EH (cell line): ENCODE measurements at places on chromosomes 11 and 22.

- no peak for DNase-seq
Measured at GRCh38 chr11:106262852-106263251, 185.4 kb downstream of the AASDHPPT start.

DNA sequence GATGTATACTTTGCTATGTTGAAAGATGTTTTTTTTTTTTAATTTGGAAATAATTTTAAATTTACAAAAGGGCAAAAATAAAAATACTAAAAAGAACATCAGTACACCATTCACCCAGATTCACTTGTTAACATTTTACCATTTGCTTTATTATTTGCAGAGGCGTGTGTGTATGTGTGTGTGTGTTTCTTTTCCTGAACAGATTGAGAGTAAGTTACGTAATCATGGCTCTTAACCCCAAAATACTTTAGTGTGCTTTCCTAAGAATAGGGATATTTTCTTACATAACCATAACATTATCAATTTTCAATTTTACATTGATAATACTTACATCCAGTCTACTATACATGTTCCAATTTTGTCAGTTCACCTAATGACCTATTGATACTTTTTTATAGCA is 91.5 kb upstream of the HORMAD2 start:
- DNase-seq = no peak

DNA sequence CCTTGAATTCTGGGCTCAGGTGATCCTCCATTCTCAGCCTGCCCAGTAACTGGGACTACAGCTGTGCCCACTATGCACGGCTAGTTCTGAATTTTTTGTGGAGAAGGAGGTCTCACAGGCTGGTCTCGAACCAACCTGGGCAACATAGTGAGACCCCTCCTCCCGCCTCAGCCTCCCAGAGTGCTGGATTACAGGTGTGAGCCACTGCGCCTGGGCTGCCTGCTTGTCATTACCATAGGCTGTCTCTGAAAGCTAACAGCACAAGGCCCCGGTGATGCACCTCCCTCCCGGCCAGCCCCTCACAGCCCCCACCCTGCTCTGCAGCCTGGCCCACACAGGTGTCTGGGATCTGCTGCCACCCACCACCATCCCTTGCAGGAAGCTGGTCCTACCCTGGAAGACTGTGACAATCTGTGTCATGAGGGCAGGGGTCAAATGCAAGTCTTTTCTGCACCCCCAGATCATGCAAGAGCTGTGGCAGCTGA is 82.4 kb downstream of the DGCR2 start:
- DNase-seq = no peak

GRCh38 chr11:22346282-22346681 is 8.1 kb downstream of the SLC17A6 start:
- DNase-seq = no peak

- no peak for DNase-seq
Measured at GRCh38 chr11:122353561-122353960, 237.5 kb upstream of the BLID start.

GRCh38 chr11:75716659-75717058 is 979 bp upstream of the MOGAT2 start:
- no peak for DNase-seq

DNA sequence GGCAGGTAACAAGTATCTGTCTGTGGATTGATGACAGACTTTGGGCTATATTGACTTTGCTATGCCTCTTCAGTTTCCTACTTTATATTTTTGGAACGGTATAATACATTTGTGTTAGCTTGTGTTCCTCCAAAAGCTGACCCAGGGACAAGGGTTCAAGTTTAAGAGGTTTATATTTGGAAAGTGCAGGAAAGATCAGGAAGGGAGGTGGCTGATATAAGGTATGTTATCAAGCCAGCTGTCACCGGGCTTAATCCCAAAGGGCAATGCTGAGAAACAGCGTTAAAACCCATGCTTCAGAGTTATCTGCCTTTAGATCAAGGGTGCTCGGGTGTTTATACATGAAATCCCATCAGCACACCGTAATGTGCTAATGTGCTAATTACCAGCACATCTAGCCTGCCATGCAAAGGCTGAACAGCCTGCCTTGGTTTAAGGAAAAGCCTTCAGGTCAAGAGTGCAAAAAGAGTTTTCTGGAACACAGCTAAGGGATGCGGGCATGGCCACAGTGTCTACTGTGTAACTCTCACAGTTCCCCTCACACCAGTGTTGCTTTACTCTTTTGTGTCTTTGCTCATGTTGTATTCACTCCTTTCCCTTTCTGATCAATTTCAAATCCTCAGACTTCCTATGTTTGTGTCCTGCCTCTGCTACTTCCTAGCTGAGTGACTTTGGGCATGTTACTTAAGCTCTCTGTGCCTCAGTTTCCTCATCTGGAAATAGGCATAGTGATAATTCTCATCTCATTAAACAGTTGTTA is 77.5 kb downstream of the BDNF start:
- DNase-seq = no peak

DNA sequence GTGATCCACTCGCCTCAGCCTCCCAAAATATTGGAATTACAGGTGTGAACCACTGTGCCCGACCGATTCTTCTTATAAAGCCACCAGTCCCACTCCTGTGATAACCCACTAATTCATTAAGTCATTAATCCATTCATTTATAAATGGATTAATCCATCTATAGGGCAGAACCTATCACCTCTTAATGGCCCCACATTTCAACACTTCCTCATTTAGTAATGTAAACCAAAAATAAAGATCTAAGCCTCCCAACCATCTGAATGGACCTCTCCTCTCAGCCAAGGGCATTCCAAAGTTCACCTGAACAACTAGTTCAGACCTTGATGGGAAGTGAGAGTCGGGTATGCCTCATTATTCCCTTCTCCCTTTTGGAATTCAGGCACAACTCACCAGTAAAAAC is 9.9 kb upstream of the MRPL11 start:
- no peak for DNase-seq

DNA sequence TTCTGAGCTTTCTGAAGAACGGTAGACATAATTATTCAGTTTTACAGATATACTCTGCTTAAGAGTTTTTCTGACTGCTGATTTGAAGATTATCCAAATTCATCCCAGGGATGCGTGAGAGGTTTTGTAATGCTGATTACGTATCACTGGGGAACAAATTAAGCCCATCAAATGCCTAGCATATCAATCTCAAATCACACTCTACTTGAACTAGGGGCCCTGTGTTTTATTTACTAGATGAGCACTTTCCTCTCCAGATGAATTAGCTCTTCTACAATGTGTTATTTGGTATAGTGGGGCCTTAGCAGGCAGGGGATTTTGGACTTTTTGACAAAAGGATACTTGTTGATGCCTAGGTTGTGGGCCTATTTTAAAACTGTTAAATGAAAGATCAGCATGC is 177.9 kb downstream of the JRKL start:
- no peak for DNase-seq

DNA sequence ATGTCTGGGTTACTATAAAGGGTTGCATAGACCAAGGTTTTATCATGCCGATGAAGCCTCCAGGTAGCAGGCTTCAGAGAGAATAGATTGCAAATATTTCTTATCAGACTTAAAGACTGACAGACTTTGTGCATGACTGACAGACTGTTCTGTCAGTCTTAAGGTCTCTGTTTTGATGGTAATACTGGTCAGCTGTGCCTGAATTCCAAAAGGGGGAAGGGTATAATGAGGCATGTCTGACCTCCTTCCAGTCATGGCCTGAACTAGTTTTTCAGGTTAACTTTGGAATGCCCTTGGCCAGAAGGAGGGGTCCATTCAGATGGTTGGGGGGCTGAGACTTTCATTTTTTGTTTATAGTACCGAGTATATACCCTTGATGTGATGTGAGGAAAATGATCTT is 4.7 kb upstream of the KCTD14 start:
- no peak for DNase-seq

DNA sequence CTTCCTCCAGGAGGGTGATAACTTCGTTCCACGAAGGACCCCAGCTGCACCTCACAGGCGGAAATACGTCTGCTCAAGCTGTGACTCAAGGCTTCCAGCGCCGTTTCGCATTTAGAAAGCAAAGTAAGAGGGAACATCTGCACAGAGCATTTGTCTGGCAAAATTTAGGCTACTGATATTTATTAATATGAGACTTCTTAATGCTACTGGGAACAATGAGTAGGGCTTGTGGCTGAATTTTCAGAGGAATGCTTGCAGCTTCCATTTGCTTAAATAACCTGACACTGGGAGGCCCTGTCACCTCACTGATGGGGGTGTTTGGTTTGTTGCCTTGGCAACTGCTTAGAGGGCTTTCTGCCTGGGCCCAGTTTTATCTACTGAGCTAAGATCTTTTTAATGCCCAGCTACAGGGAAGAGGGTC is 14.7 kb upstream of the ST14 start:
- DNase-seq = no peak

- DNase-seq = no peak
Measured at GRCh38 chr11:12567746-12568460, 106.3 kb upstream of the TEAD1 start.

GRCh38 chr11:4991060-4991459 is 3.6 kb upstream of the OR51L1 start:
- no peak for DNase-seq

- no peak for DNase-seq
Measured at GRCh38 chr11:128824191-128825049, 42.7 kb downstream of the KCNJ1 start.

DNA sequence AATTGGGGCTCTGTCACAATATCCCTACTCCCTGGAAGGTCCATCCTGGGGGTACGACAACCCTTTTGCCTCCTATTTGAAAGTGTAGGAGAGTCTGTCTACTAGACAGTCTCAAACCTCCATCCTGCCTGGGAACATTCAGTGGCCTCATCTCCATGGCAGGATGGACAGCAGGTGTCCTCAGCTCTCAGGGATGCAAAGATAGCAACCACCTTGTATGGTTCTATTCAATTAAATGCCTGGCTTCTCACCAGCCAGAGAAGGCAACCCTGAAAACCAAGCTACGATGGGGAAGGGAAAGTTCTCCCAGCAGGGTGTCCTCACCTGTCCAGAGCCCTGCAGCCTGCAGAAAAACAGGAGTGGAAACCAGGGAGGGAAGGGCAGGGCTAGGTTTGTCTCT is 164.9 kb downstream of the MIAT start:
- DNase-seq = no peak

- peak; percentile 19 for DNase-seq
Measured at GRCh38 chr11:107916671-107917241, 11.5 kb upstream of the RAB39A start.

- DNase-seq = no peak
Measured at GRCh38 chr11:129148487-129148886, 43.6 kb downstream of the ARHGAP32 start.

GRCh38 chr22:41787331-41787730 is 13.1 kb upstream of the CCDC134 start:
- no peak for DNase-seq

- DNase-seq = peak; percentile 80
Measured at GRCh38 chr11:69700278-69701140, 3.3 kb downstream of the FGF19 start.

DNA sequence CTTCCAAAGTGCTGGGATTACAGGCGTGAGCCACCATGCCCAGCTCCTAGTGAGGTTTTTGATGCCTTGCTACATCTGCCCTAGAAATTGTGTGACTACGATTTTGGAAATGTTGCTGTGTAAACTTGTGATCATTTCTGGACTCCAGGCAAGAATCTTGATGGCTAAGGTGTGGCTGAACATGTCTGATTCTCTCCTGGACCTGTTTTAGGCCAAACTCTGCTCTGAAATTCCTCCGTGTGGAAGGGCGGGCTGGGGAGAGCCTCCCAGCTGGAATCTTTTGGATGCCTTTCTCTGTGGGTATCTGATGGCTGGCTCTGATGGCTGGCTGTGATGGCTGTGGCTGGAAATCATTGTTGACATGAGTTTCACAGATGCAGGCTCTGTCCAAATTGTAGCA is 8.2 kb downstream of the PNPLA3 start:
- DNase-seq = no peak

GRCh38 chr11:60810569-60810968 is 25.4 kb downstream of the MS4A10 start:
- DNase-seq = no peak

DNA sequence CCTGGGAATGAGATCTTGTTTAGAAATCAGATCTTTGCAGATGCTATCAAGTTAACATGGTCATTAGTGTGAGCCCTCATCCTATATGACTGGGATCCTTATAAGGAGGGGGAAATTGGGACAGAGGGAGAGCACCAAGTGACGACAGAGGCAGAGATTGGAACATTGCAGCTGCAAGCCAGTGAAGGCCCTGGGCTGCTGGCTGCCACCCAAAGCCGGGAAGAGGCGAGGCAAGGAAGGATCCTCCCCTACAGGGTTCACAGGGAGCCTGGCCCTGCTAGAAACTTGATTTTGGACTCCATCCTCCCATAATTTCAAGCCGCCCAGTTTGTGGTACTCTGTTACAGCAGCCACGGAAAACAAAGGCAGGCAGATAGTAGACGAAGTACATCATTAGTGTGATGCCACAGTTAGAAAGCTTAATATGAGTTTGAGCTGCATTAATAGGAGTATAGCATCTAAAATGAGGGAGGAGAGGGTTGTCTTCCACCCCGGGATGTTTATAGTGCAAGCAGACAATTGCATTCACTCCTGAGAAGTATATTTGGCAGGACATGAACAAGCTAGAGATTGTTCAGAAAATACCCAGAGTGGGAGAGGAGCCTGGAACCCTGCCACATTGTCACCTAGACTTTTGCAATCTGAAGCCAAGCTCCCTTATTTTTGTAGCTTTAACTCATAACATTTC is 56.8 kb upstream of the CLMP start:
- DNase-seq = peak; percentile 66

GRCh38 chr22:36286096-36286957 is 33.4 kb downstream of the APOL1 start:
- peak; percentile 75 for DNase-seq

DNA sequence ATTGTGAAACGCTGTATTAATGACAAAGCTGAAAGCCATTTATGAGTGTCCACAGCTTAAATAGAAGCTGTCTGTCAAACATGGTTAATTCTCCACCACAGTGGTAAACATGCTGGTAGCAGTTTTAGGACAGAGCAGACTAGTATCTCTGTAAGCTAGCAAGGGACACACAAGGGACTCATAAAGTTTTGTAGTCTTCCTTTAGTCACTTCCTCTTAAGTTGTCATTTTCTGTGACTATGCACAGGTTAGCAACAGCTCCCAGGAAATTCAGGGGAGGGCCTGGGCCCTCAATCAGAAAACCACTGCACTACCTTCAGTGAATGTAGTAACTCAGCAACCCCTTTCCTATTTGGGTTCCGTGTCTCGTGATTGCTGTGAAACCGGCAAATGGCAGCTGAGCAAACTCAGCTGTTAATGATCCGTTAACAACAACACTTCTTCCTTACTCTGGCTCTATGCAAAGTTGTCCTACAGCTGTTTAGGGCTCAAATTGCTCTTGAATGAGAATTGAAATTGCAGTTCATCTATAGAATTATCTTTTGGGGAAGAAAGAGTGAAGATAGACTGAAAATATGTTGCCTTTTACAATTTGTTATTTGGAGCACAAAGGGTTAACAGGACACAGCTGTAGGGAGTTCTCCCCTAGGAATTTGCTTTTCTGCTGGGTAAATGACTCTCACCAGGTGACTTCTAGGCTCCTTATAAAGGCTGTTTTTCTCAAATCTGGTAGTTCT is at the start of gene MMP26:
TSS of gene MMP26 (plus strand) at position 731 of the 736 bp plus-strand sequence.
- no peak for DNase-seq

DNA sequence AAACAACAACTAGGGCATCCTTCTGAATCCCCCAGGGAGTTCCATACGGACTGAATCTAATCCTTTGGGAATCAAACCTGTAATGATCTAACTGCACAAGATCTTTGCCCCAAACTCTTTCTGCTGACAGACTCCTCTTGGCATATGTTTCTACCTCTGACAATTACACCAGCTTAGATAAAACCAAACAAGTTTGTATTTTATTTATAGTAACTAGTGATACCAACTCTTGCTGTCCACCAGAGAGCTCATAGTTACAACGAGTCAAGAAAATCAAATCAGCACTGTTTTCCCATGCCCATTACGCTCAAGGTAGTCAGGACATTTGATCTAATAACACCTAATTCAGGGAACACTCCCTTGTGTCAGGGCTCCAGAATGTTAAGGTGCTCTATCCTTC is 972.0 kb downstream of the NTM start:
- DNase-seq = no peak
